ENCODE measurements at places on chromosomes 16 and 17. TPM values are rescaled to one million over a fixed set of nuclear protein-coding genes. Genes with fewer than 3 reads are reported as not detected.

DNA sequence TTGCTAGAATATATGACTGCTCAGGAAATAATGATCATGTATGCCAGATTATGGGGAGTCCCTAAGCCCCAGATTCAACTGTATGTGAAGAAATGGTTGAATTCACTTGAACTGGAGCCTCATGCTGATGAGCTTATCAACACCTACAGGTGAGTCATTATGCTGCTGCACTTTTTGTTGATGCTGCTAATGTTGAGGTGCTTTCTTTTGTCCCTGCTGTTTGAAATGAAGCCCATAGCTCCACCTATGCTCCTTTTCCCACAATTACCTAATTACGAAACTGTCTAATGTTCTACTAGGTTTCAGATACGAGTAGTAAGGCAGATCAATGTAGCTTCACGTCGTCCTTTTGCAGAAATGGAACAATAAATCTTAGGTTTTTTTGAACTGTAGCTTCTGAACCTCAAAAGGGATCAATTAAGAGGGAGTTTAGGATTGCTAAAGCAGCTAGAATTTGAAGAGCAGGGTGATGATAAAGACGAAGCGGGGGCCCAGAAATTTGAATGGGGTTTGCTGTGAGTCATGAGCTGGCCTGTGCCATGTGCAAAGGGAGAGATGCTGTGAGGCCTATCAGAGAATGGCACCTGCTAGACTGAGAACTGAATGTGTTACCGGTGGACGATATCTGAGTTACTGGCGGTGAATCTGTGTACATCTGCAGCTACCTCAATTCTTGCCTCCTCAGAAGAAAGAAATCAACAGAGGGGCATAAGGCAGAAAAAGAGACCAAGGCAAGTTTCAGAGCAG is 6.1 kb upstream of the UQCRC2 start:
- DNase-seq = no peak

DNA sequence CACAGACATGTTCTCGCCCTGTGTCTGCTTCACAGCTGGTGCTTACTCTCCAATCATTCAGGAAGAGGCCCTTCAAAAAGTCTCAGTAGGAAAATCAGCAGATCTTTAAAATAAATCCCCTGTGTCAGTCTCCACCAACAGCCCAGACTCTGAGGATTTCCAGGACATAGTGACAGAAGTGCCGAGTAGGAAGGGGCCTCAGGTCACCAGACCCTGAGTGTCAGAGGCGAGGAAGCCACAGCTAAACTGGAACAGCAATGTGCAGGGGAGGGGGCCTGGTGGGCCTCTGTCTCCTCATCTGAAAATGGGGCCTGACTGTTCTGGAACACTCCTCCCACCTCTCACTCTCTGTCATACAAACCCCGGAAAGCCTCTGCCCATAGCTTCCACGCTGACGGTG is 6.3 kb downstream of the CACNG4 start:
- no peak for DNase-seq

PRSS36 gene
- 0.23 TPM for total RNA-seq

KRTAP2-2 gene
- not detected for total RNA-seq

DNA sequence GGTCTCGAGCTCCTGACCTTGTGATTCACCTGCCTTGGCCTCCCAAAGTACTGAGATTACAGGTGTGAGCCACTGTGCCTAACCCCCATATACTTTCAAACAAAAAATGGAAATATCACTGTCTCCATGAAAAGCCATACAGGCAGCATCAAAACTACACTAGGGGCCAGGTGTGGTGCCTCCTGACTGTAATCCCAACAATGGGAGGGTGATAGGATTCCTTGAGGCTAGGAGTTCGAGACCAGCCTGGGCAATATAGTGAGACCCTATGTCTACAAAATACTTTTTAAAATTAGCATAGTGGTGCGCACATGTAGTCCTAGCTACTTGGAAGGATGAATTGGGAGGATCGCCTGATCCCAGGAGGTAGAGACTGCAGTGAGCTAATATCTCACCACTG is 15.7 kb downstream of the HMOX2 start:
- no peak for DNase-seq

- DNase-seq = no peak
Observed at GRCh38 chr17:14741491-14741890, 440.6 kb downstream of the HS3ST3B1 start.

ST6GALNAC2 gene
- total RNA-seq = 23.0 TPM

C16orf96 gene
- 0.15 TPM for total RNA-seq

GRCh38 chr17:35068249-35068648 is 4.7 kb upstream of the RFFL start:
- no peak for DNase-seq

KCNH4 gene
- 1.5 TPM for total RNA-seq

DNA sequence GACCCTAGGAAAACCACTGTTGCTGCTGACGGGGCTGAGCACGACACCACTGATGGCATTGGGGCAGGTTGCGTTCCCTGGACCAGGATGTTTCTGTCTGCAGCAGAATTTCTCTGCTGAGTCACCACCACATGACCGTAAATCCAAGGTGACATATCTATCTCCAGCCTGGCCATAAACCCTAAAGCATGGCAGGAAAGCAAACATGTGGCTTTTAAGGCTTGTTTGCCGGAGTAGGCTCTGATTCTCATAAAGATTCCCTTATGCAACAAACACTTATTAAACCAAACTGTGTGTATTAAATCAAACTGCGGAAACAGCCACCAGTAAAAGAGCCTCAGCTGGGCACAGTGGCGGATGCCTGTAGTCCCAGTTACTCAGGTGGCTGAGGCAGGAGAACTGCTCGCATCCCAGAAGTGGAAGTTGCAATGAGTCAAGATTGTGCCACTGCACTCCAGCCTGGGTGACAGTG is 17.3 kb downstream of the MPHOSPH6 start:
- no peak for DNase-seq

DNA sequence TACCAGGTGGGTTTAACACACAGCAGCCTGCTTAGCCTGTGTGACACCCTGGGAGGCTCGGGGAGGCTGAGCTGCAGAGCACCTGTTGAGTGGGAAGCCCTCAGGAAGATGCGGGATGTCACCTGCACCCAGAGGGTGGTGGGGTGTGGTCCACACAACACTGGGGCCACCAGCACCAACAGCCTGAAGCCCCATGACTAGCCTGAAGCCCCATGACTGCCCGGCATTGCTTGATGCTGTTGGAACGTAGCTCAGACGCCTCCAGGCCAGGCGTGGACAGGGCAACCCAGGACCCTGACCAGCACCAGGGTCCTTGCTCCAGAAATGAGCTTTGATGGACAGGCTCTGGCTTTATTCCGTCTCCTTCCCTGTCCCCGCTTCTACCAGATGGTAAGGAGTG is 76.3 kb upstream of the ZNF469 start:
- DNase-seq = no peak

KRTAP4-4 gene
- not detected for total RNA-seq

DNA sequence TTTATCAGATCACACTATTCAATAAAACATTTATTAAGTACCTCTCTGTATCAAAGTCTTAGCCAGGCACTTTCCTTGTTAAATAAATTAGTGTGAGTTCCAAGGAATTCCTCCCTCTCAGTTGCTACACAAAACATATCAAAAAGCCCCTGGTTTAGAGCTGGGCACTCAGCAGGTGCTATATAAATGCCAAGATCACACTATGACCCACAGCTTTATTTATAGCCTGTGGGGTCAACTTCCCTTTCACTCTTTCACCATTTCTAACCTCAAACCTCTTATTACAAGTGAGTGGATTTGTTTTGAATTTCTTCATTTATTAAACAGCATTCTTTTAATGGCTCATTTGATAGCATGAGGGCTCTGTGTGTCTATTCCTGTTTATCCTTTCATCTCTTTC is 112.6 kb upstream of the MPHOSPH6 start:
- no peak for DNase-seq

OTOP3 gene
- total RNA-seq = not detected

DNA sequence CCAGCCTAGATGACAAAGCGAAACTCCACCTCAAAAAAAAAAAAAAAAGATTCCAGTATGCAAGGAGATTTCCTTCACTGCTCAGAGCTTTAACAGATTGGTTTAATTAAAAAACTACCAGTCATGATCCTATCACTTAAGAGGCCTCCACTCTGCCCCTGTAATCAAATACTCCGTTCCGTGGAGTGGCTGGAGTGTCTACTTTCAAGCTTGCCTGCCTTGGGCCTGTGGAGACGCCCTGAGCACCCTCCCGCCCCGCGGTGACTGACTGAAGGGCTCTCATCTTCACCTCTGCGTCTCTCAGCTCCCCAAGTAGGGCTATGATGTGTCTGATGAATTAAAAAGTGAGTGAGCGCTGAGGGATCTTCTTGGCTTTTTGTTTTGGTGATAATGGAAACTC is 25.3 kb upstream of the TRPV3 start:
- no peak for DNase-seq

Measured in Panc1 (cell line).